ENCODE measurements at places on chromosomes 16 and 17.

- DNase-seq: peak; percentile 37
Observed at GRCh38 chr16:15874745-15875314, 13.6 kb downstream of the CEP20 start.

DNA sequence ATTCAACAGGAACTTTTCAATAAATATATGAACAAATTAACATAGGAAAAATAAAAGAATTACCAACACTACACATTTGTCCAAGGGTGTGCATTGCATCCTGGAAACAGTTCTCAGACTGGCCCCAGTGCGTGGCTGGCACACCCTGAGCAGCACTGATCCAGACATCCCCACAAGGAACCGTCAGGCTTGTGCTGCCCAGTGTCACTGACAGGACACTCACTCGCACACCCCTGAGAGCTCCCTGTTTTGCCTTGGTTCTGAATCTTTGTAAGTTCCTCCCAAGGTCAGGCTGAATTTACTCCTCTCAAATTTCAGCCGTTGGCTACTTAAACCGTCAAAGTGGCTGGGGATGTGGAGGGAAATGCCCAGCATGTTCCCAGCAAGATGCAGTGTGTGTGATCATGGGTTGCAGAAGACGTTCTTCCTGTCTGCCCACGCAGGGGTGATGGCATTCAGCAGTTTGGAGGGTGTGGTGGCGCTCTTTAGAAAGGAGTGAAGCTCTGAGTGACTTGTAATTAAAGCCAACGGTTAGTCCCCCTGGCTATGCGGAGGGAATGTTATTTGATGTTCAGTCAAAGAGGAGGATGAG, 1.7 kb downstream of the MT2A start:
- DNase-seq: peak; percentile 49

DNA sequence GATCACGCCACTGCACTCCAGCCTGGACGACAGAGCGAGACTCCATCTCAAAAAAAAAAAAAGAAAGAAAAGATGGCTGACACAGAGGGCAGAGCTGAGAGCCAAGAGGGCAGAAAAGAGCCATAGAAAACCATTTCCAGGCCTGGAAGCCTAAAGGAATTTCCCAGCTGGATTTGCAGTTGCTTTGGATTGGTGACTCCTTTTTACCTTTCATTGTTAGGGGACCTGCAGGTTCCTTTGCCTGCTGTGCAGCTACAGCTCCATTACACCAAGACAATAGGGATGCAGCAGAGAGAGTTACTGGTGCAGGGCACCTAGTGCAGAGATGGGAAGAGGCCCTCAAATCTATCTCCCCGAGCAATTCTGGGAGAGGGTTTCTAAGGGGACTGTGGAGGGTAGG, 18.4 kb downstream of the ZNF668 start:
- no peak for DNase-seq

- no peak for DNase-seq
Observed at GRCh38 chr16:19499481-19499880, 22.4 kb downstream of the GDE1 start.

DNA sequence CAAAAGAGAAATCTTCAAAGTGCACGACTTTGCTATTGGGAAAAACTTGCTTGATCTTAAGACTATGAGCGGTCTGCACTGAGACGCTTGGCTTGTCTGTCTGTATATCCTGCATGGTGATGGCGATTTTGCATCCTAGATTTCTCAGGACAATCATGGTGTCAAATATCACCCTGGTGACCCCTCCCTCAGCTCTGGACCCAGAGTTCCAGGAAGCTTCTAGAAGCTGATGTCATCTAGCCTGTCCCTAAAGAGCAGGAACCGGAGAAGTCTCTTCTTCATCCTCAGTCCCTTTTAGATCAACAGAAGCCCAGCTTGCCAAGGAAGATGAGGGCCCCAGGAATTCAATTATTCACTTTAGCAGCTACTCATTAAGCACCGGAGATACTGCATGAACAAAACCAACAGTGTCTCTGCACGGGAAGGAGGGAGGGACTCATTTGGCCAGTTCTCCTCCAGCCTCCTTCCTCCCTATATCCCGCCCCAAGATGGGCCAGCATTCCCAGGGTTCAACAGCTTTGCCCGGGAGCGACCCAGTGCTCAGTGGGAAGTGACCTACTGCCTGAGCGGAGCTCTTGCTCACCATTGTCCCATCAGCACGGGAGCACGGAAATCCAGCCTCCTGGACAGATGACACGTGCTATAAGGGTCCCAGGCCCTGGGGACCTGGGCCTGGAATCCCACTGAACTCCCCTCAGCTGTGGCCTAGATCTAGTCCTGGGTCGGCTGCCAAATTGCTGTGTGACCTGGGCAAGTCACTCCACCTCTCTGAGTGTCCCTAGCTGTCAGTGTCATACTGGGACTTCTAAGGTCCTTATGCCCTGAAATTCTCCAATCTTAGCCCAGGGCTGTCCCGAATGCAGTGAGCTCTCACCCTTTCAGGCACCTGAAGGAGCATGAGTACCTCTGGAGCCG, 3.8 kb downstream of the EMP2 start:
- DNase-seq: no peak

DNA sequence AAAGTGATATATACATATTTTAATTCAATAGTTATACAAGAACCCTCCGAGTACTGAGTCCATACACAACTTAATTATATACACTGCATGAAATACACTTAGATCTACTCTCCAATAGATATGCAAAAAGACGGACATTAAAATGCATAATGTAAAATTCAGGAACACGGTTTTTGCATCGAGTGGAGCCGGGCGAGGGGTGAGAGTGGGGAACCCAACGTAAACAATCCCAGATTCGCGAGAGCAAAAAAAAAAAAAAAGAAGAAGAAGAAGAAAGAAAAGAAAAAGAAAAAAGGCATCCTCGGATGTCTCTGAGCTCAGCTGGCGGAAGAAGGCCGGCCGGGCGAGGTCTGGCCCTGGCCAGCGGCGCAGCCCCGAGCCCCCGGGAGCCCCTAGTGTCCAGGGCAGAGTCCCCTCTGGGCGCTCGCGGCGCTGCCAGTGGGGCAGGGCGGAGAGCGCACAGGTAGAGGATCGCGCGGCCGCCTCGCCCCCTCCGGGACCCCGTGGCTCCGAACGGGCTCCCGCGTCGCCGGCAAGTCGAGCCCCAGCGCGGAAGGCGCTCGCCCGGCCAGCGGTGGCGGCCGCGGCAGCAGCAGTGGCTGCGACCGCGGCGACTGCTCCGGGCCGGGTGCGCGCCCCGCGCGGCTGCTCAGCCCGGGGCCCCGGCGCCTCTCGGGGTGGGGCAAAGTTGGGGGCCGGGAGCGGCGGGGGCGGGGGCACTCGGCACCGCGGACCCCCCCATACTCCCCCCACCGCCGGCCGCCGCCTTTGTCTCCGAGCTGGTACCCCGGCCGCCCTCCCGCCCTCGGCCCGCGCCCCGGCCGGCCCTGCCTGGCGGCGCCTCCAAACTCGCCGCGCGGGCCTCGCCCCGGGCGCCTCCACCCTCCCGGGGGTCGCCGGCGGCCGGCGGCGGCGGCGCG, 9.6 kb upstream of the ZFHX3 start:
- no peak for DNase-seq

DNA sequence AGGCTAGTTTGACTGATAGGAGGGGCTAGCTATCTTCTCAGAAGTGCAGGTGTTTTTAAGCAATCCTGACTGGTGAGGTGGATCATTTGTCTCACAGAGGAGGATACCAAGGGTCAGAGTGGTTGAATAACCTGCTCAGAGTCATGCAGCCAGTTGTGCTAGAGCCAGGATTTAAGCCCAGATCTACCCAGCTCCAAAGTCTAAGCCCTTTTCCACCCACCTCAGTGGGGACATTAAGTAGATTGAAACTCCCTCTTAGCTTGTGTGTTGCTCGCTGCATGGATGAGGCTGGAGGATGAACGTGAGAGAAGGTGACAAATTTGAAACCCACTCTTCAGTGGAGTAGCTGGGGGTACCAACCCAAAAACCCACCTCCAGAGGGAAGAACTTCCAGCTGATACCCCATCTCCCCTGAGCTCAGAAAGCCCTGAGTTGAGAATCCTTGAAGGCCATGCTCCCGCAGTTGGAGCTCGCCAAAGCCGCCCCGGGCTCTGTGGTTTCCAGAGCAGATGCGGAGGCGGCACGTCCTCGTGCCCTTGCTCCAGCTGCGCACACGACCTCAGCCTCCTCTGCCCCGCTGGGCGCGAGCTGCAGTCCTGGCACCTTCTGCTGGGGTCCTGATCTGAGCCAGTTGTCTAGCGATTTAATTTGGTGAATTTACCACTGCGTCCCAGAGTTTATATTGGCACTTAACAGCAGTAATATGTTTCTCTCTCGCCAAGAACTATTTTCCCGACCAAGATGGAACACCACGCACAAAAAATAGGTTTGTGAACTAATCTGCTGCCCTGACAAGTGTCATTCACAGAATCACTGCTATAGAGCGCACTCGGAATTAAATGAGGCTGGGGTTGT, 159.5 kb downstream of the CCDC182 start:
- DNase-seq: no peak

- DNase-seq: no peak
Observed at GRCh38 chr16:79500286-79500685, 100.3 kb downstream of the MAF start.

DNA sequence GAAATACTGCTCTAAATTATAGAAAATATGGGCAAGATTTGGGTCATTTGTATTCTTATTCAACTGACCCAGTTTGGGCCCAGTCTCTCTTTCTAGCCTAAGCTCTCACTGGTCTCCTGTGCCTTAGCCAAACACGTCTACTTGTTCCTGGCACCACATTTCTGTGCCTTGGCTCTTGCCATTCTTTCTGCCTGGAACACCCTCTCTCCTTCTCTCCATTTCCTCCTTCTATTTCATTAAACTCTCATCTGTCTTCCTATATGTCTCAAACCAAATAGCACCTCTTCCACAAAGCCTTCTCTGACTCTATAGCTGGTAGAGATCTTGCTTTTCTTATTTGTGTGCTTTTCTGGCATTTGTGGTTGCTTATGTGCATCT, 37.7 kb upstream of the NUFIP2 start:
- DNase-seq: no peak

DNA sequence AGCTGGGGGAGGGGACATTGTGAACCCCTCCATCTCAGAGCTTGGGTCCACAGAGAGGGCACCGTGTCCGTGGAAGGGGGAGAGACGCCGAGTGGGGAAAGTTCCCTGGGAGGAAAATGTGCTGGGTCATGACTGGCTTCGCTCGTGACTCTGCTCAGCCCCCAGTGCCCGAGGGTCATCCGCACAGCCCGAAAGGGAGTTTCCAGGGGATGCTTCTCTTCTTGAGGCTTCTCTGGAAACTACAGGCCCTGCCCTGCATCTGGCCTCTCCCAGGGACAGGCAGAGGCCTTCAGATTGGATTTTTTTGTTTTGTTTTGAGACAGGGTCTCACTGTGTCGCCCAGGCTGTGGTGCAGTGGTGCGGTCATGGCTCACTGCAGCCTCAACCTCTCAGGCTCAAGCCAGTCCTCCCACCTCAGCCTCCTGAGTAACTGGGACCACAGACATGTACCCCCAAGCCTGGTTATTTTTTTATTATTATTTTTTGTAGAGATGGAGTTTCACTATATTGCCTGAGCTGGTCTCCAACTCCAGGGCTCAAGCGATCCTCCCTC, 9.8 kb upstream of the GSE1 start:
- no peak for DNase-seq

DNA sequence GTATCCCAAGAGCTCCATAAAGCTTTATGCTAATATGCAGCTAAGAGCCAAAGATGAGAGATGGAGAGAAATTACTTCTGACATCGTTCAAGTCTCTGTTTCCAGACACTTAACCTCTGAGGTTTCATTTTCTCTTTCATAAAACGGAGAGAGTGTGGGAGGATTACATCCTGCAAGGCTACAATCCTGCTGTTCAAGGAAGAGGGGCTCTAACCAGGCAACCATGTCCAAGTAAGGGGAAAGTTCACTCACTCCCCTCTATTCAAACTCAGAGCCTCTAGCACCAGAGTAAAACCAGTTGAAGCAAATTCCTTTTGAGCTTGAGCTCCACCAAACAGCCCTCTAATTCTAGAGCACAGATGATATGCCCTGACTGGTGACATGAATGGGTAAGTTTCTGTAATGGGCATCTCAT, 397.4 kb downstream of the NPIPA8 start:
- DNase-seq: no peak

GRCh38 chr16:81401035-81401950, 43.3 kb upstream of the CMIP start:
- peak; percentile 13 for DNase-seq

DNA sequence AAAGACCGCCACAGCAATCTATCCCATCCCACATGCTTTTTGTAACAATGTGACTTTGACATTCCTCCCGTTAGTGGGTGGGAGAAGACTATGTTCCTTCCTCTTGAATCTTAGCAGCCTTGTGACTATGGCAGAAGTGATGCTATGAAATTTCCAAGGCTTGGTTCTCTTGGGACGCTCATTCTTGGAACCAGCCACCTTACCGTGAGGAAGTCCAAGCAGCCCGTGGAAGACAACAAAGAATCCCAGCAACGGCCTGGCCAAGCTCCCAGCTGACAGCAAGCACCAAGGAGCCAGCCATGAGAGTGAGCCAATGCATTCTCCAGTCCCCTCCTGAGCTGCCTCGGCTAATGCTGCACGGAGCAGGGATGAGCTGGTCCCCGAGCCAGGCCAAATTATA, 62.3 kb downstream of the VPS53 start:
- DNase-seq: no peak
